M059J (cell line): ENCODE measurements at places on chromosomes 16 and 17.

DNA sequence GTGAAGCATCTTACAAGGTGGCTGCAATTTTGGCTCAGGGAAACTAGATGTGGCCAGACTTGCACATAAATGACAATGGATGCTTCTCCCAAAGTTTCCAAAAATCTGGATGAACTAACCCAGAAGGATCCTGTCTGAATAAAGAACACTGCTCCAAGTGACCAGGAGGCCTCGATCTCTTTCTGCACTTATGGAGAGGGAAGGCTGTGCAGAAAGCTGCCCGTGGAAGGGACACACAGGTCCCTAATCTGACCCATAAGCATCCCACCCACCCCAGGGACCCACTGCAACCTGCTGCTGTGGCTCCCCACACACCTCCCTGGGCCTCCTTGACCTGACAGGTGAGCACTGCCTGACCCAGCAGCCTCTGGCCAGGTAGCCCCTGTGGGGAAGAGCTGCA, 74.6 kb upstream of the SEC14L1 start:
- DNase-seq, result no peak

- DNase-seq, result peak; percentile 99
Observed at GRCh38 chr16:25151996-25152395, 40.5 kb downstream of the LCMT1 start.

DNA sequence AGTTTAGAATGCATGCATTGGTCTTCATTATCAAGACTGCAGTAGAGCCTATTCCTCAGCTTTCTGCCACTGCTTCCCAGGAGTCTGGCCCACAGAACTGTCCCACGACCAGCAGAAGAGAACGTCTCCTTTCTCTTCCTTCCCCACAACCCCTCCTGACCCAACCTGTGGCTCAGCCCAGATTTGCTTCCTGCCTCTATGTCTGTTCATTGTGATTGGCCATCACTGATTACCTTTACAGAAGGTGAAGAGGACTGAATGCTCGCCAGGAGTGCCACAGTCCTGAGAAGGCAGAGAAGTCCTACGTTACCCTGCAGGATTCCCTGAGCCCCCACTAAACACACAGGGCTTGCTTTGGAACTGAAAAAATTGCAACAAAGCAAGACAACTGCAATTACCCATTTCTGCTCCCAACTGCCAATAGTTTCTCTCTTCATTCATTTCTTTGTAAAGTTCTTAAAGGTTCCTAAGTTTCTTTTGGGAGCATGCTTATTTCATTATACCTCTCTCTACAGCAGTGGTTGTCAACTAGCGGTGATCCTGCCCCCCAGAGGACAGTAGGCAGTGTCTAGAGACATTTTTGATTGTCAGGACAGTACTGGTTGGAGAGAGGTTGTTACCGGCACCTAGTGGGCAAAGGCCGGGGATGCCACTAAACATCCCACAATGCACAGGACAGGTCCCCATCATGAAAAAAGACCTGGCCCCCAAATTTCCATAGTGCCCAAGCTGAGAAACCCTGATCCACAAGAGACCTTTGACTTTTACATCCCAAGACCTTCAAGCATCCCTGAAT, 4.5 kb upstream of the NAT9 start:
- peak; percentile 49 for DNase-seq

GRCh38 chr16:3059723-3060242, 5.7 kb upstream of the IL32 start:
- no peak for DNase-seq

- DNase-seq, result no peak
Observed at GRCh38 chr17:9195961-9196670, 174.8 kb downstream of the NTN1 start.
